ENCODE measurements at places on chromosomes 11 and 22.

DNA sequence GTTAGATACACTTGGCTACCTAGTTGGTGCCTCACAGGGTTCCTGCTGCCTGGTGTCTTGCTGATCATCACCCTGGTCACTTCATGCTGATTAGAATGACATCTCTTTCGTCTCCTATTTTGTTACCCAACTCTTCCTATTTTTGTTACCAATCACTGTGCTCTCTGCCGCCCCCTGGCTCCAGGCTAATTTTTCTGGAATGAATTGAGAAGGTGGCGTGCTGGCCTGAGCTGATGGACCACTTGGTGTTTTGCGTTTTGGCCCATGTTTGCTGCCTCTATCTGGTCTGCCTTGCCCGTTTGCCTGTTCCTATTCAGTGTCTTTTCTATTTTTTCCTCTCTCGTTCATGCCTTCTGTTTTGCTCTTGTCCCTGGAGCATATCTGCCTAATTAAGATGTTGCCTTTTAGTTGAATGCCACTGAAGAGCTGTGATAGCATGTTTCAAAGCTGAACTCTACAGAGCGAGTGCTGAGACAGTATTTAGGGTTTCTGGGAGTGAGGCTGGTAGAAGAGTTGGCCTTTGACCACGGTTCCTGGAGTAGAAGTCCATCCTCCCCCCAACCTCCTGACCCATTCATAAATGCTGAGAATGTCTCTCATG is 5.9 kb upstream of the ATF4 start:
- DNase-seq, result peak; percentile 41

DNA sequence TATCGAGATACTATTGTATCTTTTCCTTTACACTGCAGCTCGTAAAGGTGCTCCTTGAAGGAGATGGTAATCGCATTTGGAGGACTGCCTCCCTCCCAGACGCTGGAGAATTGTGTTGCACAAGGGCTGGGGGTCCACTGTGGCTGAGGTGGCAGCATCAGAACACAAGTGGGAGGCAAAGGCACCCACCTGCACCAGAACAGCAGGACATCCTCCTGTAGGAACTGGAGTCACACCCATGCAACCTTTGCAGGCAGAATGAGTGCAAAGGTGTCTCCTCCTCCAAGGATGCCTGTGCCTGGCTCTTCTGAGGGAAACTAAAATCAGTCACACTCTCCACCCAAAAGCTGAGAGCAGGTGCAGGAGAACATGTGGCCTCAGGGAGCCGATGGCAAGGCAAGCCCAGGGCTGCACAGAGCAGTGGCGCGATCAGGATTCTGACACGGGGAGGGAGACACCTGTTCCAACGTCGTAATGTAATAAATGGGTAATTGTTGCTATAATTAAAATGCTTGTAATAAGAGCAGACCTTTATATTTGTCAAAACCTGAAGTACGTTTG is 1501.4 kb downstream of the TBC1D22A start:
- DNase-seq, result no peak

DNA sequence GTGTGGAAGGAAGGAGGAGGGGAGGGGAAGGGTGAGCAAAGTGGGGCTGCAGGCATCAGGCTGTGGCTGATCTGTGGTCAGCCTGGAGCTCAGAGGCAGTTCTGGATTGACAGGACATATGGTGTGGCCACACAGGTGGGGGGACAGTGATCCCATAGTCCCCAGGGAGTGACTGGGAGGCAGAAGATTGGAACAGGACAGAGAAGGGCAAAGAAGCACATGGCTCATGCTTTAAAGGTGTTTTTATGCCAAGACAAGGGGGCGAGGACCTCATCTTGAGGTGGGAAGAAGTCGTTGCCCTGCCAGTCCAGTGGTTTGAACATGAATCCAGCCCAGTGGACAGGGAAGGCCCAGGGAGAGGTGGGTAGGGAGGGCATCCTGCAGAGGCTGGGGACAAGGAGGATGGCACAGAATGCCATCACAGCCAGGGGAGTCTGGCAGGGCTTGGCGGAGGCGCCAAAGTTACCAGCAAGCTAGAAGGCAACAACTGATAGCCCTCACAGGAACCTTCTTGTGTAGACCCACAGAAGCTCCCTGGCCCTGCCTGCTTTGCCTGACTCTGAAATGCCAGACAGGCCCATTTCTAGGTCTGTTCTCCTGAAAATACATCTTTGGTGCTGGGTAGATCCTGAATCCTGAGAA is 3.1 kb downstream of the BET1L start:
- no peak for DNase-seq

DNA sequence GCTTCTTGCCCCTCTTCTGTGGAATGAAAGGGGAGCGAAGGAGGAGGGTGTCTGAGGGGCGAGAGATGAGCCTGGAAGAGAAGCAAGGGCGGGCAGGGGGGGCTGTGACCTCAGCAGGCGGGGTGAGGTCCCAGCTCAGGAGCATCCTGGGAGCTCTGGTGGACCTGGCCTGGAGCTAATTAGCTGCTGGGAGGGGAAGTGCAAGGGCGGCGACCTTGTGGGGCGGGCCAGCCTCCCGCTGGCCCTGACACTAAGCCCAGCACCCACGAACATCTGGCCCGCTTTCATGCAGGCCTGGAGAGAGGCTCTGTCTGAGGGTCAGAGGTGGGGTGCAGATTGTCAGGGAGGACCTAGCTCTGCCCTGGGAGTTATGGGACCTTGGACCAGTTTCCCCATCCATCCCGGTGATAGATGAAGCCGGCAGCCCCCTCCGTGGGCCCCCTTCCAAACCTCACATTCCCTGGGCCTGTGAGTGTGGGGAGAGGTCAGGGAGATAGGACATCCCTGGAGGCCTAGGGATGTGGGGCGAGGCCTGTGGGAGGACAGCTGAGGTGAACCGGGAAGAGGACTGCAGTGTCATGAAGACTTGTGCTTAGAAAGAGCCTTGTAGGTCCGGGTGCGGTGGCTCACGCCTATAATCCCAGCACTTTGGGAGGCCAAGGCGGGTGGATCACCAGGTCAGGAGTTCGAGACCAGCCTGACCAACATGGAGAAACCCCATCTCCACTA is 28.5 kb upstream of the CD82 start:
- no peak for DNase-seq

- DNase-seq, result no peak
Observed at GRCh38 chr11:46755962-46756361, 36.9 kb downstream of the F2 start.

- DNase-seq, result no peak
Observed at GRCh38 chr22:32539631-32540421, 65.2 kb downstream of the FBXO7 start.

- DNase-seq, result peak; percentile 58
Observed at GRCh38 chr11:26958702-26959049, 35.2 kb upstream of the FIBIN start.

DNA sequence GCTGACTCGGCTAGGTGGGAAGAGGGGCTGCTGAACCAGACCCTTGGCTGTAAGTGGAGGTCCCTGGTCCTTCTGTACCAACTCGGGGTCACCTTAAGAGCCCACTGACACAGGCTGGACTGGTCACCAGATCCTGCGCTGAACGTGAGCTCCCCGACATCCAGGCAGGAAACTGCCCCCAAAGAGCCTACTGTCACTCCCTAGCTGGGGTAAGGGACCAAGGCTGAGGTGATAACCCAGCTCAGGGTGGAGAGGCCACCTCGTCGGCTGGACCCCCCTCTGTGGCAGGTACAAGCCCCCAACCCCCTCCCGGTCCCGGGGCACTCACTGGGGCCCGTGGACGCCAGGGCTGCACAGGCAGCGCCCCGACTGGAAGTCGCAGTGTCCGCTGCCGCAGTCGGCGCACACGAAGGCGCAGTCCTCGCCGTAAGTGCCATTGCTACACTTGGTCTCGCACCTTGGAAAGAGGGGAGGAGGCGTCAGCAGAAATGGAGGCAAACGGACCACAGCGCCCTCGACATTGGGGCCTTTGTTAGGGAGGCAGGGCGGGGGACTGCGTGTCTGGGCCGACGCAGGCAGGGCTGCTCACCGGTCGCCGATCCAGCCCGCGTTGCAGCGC is 7.4 kb downstream of the SCARF2 start:
- DNase-seq, result no peak

DNA sequence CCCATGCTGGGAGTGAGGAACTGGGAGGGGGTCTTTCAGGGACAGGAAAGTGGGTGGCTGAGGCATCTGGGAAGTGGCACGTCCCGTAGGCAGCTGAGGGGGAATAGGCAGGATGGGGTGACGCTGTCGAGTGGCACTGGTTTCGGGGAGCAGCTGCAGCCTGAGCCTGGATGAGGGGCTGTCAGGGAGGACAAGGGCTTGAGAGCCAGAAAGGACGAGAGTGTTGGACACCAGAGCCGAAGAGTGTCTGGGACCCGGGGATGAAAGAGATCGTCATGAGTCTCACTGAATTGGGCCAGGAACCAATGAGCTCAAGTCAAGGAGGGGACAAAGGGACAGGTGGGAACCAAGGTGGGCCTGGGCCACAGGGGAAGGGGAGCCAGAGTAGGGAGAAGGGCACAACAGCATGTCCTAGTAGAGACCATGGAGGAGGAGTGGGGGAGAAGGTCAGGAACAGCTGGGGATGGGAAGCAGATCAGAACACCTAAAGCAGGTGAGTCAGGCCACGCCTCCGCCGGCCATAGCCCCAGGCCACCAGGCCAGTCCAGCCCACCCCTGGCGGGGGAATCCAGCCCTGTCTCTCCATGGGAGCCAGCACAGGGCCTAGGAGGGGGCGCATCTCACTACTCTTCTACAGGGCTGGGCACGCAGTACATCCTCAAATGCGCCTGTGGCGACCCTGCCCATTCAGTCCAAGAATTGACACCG is 4.2 kb downstream of the RAB3IL1 start:
- no peak for DNase-seq

DNA sequence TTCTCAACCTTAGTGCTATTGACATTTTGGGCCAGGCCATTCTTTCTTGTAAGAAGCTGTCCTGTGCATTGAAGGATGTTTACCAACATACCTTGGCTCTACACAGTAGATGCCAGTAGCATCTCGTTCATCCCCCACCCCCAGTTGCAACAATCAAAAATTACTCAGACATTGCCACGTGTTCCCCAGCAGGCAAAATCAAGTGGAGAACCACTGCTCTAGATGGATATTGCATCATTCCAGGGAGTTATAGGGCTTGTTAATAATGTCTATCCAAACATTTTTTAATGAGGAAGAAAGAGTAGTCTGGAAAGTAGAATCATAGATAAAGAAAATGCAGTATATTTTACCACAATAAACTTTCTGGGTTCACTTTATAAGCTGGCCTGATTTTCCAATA is 64.1 kb downstream of the PRMT3 start:
- DNase-seq, result peak; percentile 55

DNA sequence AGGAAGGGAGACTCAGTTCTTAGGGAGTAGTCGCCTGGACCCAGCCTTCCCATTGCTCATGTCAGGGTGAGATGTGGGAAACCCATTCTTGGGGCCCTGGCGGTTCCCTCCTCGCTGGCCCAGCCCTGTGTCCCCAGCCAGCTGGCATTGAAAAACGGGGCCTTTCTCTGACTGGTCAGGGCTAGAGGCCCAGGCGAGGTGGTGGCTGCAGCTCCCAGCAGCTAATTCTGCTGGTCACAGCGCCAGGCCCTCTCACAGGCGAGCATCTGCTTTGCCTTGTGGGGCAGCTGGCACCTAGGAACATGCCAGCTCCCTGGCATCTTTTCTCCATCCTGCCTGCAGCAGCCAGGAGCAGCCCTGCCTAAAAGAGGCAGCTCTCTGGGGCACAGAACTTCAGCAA is 20.1 kb downstream of the TSPAN18 start:
- no peak for DNase-seq

- DNase-seq, result no peak
Observed at GRCh38 chr11:93870616-93871015, 20.2 kb upstream of the VSTM5 start.

DNA sequence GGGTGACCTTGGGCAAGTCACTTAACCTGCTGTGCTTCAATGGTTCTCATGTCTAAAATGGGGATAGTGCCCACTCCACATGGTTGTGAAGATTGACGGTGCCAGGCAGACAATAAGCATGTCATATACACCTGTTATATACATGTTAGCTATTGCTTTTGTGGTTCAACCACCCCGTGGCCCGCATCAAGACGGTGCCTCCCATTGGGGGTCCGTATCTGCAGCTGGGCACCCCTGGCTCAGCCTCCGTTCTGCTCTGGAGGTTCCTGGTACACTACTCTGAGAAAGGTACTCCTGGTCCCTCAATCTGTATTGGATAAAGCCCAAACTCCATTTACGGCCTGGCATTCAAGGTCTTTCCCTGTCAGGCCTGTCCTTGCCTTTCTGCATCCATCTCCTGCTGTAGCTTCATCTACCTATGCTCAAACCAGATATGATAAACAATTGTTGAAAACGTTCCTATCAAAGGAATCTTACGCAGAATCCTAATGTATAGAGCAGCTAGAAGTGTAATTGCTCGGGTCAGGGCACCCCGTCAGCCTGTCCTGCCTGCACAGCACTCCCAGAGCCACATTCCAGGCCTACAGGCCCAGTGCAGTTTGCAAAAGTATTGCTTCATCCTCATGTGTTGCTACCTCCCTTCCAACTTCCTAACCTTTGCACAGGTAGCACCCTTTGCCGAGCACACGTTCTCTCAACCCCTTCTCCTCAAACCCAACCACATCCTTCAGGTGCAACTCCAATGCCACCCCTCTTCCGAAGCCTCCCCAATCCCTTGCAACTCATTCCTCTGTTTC is 194.9 kb downstream of the BCR start:
- DNase-seq, result no peak

DNA sequence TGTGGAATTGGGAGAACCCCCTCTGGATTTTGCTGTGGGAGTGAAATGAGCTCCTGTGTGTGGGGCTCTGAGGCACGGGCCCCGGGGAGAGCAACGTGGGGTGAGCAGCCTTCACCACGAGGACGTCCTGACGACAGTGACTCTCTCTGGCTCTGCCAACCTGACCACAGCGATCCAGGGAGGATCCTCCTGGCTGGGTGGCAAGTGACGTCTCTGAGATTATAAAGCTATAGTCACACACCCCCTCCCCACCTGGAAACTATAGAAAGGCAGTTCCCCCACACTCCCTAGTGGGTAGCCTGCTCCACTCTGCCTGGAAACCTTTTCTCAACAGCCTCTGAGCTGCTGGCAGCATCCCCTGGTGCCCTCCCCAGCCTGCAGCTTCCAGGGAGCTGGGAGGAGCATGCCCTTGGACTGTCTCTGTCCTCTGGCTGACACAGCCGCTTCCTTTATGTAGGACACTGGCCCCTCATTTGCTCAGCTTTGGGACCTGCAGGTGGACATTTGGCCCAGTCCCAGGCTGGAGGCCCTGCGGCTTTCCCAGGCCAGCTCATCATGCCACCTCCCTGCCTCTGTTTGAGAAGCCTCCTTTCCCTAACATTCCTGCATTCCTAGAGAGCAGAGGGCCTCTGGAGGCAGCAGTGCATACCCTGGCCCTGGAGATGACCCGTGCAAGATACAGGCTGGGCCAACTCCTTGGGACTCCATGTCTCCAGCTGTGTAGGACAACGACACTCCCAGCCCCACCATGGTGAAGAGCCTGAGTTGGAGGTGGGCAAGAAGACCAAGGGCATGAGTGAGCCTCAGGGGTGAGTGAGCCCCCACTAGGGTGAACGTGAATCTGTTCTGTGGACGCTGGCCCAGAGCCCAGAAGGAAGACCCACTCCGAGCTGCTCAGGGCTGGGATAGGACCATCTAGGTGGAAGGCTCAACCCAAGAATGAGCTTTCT is 314.0 kb downstream of the NTM start:
- no peak for DNase-seq

GRCh38 chr22:19654338-19654987 is 59.8 kb upstream of the SEPTIN5 start:
- DNase-seq, result no peak

GRCh38 chr22:24146791-24147353 is 34.4 kb upstream of the SUSD2 start:
- peak; percentile 64 for DNase-seq

- no peak for DNase-seq
Observed at GRCh38 chr11:63610604-63611394, 3.4 kb downstream of the PLAAT3 start.

- no peak for DNase-seq
Observed at GRCh38 chr11:38582756-38583155, 1984.7 kb upstream of the RAG2 start.

GRCh38 chr22:33573479-33573878 is 346.8 kb downstream of the LARGE1 start:
- no peak for DNase-seq

All from iris pigment epithelial cell (primary cell).